CD4-positive, alpha-beta T cell treated with Interferon gamma for 1 hour (primary cell): ENCODE measurements at places on chromosomes 3 and 15.

- DNase-seq = no peak
Observed at GRCh38 chr15:71649894-71650293, 160.5 kb upstream of the NR2E3 start.

DNA sequence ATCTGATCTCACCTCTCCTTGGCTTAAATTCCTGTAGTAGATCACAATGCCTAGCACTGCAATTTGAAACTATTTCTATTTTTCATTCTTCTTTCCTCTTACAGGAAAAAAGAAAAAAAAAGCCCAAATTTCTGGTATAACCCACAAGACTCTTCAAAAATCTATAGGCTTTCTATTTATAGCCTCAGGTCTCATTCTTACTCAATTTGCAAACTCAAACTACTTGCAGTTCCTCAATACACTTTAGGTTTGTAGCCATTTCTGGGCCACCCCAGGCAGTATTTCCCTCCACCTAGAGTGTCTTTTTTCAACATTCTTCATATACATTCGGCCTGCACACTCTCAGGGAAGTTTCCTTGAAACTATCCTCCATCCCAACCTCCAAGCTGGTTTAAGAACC lies 169.0 kb downstream of the TBC1D5 start:
- DNase-seq = no peak

DNA sequence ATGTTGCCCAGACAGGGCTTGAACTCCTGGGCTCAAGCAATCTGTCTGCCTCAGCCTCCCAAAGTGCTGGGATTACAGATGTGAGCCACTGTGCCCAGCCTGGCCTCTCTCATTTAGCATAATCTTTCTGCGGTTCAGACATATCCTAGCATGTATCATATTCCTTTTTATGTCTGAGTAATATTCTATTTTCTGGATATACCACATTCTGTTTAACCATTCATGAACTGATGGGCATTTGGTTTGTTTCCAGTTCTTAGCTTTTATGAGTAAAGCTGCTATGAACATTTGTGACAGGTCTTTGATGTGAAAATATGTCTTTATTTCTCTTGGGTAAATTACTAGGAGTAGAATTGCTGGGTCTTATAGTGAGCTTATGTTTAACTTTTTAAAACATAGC lies 23.5 kb downstream of the FAM81A start:
- DNase-seq = no peak

DNA sequence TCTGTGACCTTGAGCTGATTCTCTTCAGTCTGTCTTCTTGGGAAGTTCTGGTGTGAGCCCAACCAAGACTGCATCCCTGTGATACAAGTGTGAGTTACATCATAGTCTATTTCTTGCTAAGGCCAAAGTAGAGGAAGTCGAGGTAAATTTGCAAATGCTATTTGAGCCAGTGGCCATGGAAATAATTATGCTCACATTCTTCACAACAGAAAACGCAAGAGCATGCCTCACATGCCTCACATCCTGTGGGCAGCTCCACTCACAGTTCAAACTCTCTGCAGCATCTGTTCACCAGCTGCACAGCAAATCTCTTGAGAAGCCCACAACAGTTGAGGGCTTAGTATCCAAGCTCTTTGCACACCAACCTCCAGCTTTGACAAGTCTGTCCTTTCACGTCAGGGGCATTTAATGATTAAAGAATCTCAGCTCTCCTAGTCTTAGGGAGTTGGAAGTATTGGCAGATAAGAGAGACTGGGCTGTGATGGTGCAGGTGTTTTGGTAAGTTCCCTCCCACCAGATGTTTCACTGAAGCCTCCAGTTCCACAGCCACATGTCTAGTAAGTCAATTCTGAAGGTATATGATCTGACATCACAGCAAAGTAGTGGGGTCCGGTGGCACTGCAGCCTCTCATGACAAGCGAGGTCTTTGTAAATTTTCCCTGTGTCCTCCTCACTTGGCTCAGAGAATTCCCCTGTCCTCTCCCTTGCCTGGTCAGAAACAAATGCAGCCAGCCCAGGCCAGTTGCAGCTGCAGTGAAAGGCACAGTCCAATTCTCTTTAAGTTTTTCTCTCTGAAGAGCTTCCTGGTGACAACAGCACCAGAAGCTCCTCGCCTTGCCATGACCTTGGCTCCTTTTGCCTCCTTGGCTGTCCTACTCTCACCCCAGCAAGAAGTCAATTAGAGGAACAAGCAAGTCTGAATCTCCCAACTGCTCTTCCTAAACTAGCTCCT lies 166.1 kb downstream of the SSR3 start:
- no peak for DNase-seq

GRCh38 chr15:99552111-99552510 lies 13.7 kb upstream of the MEF2A start:
- DNase-seq = no peak

- DNase-seq = no peak
Observed at GRCh38 chr3:7285505-7285904, 424.6 kb downstream of the GRM7 start.
